Cardiac fibroblast (primary cell): ENCODE measurements at places on chromosomes 7 and 10.

DNA sequence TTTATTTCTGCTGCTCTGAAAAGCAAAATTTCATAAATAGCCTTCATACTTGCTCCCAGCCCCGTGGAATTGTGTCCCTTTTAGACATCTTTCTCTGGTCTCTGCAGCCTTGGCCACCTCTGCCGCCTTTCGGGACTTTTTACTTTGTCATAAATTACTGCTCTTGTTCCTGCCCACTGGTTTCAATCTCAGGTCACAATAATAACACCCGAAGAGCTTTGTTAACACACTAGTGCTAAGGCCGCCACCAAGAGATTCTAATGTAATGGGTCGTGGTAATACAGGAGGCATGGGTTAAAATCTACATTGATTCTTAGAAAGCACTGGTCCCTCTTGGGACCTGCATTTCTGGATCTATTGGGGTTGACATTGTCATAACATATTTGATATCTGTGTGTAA is 276.0 kb upstream of the VWC2 start:
- DNase-seq, result no peak

GRCh38 chr7:4642468-4643203 is 39.5 kb upstream of the FOXK1 start:
- no peak for DNase-seq

- DNase-seq, result no peak
These were observed 157.1 kb upstream of the AOAH start for GRCh38 chr7:36881233-36881874.

DNA sequence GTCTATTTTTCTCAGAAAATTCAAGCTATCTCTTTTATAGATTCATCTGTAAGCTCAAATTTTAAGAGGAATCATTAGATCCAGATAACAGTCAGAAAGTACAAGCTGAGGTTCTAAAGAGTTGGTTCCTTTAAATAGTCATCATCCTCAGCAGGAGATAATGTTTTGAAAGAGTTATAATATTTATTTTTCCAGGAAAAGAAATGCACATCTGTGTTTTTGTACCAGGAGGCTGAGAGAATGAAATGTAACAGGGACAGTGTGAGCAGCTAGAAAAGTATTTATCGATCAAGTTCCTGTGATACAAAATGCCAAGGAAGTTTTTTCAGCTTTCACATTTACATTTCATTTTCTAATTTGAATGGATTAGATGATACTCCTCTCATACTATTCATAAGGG is 120.2 kb upstream of the LRRTM3 start:
- peak; percentile 34 for DNase-seq

GRCh38 chr10:51918884-51919325 is 219.5 kb upstream of the CSTF2T start:
- no peak for DNase-seq

GRCh38 chr7:50821457-50822008 is 38.8 kb upstream of the GRB10 start:
- peak; percentile 80 for DNase-seq

- DNase-seq, result no peak
These were observed 251.0 kb downstream of the TFEC start for GRCh38 chr7:115779561-115779960.

DNA sequence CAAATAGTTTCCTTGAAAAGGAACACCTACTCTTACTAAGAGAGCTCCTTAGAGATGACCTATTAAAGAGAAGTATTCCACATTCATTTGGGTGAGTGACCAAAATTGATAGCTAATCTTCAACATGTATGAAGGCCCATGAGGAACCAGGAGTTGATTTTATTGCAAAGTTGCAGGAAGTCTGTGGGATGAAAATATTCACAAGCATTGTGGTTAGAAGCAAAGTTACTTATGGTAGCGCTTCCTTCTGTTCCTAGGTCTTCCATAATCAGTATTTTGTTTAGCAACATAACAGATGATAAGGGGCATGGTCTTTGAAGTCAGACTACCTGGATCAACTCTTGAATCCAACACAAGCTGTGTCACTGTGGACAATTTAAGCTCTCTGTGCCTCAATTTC is 164.5 kb downstream of the DGKB start:
- no peak for DNase-seq

DNA sequence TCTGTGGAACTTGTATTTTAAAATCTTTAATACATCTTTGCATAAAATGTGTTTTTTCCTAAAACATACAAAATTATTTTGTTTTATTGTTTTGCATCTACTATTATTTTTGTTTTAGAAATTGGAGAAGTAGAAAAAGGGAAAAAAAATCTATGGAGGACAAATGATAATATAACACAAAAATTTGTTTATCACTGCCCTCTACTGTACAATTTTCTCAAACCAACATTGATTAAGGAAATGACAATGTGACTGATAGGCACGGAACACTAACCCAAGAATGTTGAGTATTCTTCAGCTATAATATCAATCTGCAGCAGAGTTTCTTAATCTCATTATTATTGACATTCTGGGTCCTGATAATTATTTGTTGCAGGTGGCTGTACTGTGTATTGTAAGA is 9.5 kb upstream of the ING3 start:
- peak; percentile 36 for DNase-seq

- DNase-seq, result no peak
These were observed 42.7 kb upstream of the SEMA3D start for GRCh38 chr7:85229544-85229943.

DNA sequence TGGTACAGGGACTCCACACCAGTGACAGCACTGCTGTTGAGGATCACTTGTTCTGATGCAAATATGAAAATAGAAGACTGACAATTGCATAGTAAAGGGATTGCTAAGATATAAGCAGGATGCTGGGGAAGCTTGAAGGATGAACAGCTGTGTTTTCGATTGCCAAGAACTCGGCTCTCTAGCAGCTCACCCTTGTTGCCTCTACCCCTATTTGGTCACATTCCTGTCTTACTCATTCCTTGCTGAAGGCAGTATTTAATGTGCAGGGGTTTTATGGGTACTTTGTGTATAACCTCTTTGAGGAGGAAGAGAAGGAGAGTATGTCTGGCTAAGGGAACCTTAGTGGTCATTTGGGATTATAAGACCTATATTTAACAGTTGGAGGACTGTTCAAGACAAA is 218.8 kb downstream of the AUTS2 start:
- DNase-seq, result peak; percentile 10

- no peak for DNase-seq
These were observed 7.7 kb downstream of the CASP2 start for GRCh38 chr7:143295870-143296269.

DNA sequence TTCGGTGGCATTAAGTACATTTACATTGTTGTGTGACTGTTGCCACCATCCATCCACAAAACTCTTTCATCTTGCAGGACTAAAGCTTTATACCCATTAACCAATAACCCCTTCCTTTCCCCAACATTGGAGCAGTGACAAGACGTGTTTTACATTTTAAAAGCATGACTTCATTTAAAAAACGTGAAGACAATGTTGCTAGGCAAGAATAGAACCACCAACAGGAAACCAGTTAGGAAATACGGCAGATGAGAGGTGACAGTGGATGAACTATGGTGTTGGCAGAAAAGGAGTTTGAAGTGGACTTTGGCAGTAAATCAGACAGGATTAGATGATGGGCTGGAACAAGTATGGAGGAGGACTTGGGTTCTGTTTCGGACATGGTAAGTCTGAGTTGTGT is 17.0 kb downstream of the TMEM236 start:
- DNase-seq, result peak; percentile 73

GRCh38 chr10:95277201-95277570 is 13.6 kb downstream of the PDLIM1 start:
- no peak for DNase-seq

DNA sequence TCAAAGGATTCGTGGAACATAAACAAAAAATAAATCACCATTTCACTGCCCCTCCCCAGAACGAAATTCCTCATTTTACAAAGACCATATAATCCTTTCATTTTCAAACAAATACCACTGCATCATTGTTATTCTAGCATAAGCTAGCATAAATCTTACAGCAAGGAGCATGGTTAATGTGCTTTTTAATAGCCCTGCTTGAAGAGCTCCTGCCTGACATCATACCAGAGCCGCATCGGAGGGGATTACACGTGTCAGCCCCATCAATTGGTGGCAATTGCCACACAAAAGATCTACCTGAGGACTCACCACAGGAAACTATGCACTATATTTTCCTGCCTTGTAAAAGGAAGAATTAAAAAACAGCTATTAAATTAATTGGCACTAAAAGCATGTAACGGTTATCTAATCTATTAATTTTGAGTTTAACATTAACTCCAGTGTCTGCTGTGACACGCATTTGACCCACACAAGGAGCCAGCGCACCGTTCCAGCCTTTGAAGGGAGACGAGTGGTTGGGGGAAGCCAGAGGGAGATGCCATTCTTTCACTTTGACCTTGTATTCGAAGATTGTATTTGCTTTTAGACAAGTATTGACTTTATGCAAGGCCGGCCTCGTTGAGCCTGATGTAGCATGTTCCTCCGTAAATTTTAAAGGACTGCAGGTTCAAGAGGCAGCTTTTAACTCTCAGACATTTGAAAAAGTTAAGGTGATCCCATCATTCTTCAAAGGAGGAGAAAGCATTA is 261.1 kb upstream of the RNF32 start:
- no peak for DNase-seq

DNA sequence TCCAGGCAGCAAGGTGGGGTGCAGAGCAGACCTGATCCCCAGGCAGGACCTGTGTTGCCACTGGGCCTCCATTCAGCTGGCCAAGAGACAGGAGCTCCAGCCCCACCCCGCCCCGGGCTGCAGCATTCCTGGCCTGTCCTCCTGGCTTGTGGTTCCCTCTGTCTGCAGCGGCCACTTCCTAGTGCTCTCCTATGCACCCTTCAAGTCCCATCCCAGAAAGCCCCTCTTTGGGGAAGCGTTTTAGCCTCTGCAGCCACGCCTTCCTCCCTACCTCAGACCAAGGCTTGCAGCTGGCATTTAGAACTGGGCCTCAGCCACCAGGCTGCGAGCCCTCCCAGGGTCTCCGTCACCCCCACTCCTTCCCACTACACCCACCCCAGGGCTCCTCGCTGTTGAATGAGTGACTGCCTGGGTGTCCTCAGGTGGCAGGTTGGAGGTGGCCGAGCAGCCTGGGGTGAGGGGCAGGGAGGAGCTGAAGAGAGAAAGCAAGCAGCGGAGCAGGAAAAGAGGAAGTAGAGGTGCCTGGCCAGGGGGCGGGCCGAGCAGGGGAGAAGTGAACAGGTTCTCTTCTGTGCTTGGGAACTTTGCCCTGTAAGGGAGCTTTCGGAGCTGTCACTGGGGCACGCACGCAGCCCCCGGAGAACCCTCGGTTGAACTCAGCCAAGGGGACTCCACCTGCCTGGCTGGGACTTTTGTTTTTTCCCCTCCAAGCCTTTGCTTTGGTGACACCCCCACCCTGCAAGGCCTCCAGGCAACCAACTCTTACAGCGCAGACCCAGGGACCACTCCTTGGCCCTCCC is 109.1 kb upstream of the TNRC18 start:
- DNase-seq, result no peak

GRCh38 chr10:77290528-77291155 is 347.0 kb downstream of the KCNMA1 start:
- DNase-seq, result peak; percentile 64

DNA sequence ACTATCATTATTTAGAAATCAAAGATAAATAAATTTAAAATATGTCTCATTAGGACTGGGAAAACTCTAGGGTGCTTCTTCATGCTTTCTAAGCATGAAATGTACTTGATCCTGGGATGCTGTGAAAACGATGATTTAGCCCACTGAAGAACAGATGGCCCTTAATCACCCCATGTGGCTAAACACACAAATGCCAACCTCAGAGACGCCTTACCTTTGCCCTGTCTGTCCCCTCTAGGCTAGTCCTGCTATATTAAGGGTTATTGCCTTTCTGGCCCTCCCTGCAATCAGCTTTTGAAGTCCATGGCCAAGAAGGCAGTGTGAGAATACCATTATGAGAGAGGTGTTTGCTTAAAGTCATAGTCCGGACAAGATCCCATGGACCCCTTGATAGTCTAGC is 217.2 kb downstream of the TWIST1 start:
- DNase-seq, result no peak

DNA sequence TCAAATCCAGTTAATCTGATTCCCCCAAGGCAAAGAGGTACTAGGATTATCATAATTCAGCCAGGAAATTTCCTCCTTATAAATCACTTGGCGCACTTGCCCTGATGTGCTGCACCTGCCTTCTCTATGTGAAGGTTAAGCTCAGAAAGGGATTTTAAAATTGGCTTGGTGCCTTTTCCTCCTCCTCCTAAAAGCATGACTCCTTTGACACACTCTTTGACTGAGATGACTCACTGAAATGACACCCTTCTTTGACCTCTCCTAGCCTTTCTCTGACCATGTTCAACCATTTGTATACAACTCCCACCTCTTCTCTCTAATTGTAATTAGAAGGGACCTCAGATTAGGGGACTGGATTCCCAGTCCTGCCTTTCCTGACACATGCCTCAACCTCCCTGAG is 46.5 kb downstream of the ABLIM1 start:
- no peak for DNase-seq

DNA sequence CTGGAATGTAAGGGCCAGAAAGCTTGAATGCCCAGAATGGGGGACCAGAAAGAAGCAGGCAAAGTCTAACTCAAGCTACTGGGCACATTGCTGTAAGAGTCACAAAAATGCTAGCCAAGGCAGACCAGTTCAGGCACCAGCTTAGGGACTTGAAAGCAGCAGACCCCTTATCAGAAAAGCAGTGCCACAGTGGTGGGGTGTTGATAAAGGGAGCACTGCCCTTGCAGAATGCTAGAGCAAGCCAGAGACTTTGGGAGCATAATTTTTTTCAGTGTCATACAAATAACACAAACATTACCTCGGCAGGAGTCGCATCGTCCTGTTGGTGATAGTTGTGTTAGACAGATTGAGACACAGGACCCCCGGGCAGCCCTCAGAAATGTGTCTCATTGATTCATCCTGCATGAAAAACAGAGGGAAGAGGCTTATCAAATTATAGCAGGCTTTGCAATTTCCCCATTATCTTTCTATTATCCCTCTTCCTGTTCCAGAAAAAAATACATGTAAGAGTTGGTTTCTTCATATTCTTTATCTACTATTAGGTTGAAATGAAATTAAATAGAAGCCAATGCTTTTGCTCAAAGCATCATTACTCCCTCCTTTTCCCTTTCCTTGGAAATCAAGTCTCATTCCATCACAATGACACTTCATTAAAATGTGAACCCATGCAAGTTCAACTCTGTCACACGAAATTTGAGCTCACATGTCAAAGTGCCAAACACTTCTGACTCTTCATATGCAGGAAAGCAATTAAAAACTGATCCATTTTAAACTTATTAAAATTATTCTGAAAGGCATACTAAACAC is 13.4 kb downstream of the LRRC17 start:
- peak; percentile 51 for DNase-seq

- DNase-seq, result no peak
These were observed 109.6 kb downstream of the KIF20B start for GRCh38 chr10:89810908-89811525.

GRCh38 chr7:28878481-28878880 is 79.6 kb downstream of the TRIL start:
- no peak for DNase-seq

GRCh38 chr10:61781969-61782403 is 119.3 kb downstream of the CABCOCO1 start:
- peak; percentile 56 for DNase-seq

DNA sequence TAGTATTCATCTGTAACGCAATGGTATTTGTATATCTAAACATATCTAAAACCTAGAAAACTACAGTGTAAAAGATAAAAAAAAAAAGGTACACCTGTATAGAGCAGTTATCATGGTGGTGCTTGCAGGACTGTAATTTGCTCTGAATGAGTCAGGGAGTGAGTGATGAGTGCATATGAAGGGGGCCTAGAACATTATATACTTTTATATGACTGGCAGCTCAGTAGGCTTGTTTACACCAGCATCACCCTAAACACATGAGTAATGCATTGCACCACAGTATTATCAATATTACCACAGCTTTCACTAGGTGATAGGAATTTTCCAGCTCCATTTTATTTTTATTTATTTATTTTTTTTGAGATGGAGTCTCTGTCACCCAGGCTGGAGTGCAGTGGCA is 40.8 kb downstream of the TRIM24 start:
- no peak for DNase-seq
